ENCODE measurements at places on chromosomes 12 and 14. TPM values are rescaled to one million over a fixed set of nuclear protein-coding genes. Genes with fewer than 3 reads are reported as not detected.

The ASCL1 gene
- total RNA-seq = not detected

The ADAM20 gene
- total RNA-seq = not detected

The RBM19 gene
- 18.6 TPM for total RNA-seq

The SLC7A7 gene
- 20.1 TPM for total RNA-seq

The FAM186B gene
- total RNA-seq = 0.16 TPM

The TGFB3 gene
- total RNA-seq = 1.1 TPM

The RASSF9 gene
- 0.94 TPM for total RNA-seq

The CLEC1B gene
- not detected for total RNA-seq

The NRL gene
- 1.1 TPM for total RNA-seq

The GDF3 gene
- total RNA-seq = not detected

The ALX1 gene
- total RNA-seq = 5.2 TPM

The CCDC197 gene
- total RNA-seq = not detected

The PZP gene
- total RNA-seq = not detected

The NINJ2 gene
- total RNA-seq = 1.1 TPM

The SMCO2 gene
- 0.12 TPM for total RNA-seq

The EIF2S1 gene
- total RNA-seq = 233 TPM

The PARP2 gene
- total RNA-seq = 23.2 TPM

All from A549 treated with GW870086 at 1 μM for 4 hours (cell line).